ENCODE measurements at places on chromosomes 4 and X. TPM values are rescaled to one million over a fixed set of nuclear protein-coding genes. Genes with fewer than 3 reads are reported as not detected.

GRCh38 chr4:96936886-96937285 is 1097.0 kb downstream of the PDHA2 start:
- H3K4me1 ChIP-seq = no peaks in the 10 kb centered on the region
- no peaks in the 10 kb centered on the region for H3K27me3 ChIP-seq
- H3K36me3 ChIP-seq = no peaks in the 10 kb centered on the region
- no peak for DNase-seq

- DNase-seq = no peak
- no peaks in the 10 kb centered on the region for H3K27me3 ChIP-seq
Measured at GRCh38 chr4:151922306-151922705, 161.5 kb upstream of the GATB start.

DNA sequence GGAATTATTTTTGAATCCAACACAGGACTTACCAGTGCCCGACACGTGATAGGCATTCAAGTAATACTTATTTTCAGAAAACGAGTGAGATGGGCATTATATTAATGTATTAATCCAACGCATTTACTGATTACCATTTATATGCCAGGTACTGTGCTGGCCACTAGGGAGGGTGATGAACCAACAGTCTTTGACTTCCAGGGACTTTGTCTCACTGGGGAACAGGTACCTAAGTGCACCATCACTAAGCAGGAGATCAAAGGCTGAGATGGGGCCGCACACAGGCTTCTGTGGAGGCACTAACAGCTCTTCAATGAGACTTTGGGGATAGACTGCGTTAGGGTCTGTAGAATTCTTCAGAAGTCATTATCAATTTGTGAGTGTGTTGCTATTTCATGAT is 5.7 kb upstream of the TADA2B start:
- peaks cover 3% of the 10 kb centered on the region for H3K36me3 ChIP-seq
- peaks cover 11% of the 10 kb centered on the region for H3K4me1 ChIP-seq
- H3K4me3 ChIP-seq = no peak overlapping the region
- peak; percentile 57 for DNase-seq
- H3K27ac ChIP-seq = no peak overlapping the region
- no peaks in the 10 kb centered on the region for H3K27me3 ChIP-seq

The MND1 gene
- 0.42 TPM for total RNA-seq

The TMEM255A gene
- total RNA-seq = not detected
